Umbilical cord (tissue), 2 donors: ENCODE measurements at places on chromosomes 12 and 14.

DNA sequence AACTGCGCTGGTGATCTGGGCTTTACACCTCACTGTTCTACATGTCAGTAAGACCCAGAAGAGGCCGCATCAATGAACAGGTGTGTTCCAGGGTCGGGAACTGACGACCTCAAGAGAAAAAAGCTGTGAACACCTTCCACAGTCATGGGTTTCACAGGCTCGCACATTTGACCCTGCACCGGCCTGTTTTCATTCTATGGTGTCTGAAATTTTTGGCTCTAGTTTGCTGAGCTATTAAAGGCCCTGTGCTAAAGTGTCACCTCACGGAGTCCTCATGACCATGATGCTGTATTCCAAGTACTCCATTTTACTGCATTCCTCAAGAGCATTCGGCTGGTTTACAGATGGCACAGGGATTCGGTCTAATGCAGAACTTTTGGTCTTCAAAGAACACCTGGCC is 78.9 kb downstream of the KDM2B start:
- no peak for DNase-seq

GRCh38 chr12:107372229-107372658 is 278.9 kb upstream of the CRY1 start:
- no peak for DNase-seq

- DNase-seq = peak; percentile 34
These were observed 653.6 kb downstream of the MED13L start for GRCh38 chr12:115623764-115624334.

- peak; percentile 39 for DNase-seq
These were observed 514.8 kb downstream of the SLC6A15 start for GRCh38 chr12:84397846-84398245.

- peak; percentile 9 for DNase-seq
These were observed 441.6 kb downstream of the CCDC91 start for GRCh38 chr12:28631831-28632230.

DNA sequence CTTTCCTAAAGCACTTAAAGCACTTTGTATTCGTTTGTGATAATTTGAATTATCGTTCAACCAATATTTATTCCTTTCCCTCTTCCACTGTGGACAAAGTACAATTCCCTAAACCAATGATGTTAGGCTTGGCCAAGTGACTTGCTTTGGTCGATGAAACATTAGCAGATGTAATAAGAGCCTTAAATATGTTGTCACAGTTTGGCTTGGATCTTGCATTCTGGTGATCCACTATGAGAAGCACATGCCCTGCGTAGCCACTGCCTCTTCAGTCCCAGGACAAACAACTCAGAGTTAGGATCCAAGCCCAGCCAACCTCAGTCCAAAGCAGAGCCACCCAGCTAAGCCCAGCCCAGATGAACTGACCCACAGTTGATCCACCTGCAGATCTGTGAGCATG is 8.4 kb upstream of the C12orf75 start:
- no peak for DNase-seq

- no peak for DNase-seq
These were observed 74.0 kb downstream of the SNAPC1 start for GRCh38 chr14:61836184-61836583.

DNA sequence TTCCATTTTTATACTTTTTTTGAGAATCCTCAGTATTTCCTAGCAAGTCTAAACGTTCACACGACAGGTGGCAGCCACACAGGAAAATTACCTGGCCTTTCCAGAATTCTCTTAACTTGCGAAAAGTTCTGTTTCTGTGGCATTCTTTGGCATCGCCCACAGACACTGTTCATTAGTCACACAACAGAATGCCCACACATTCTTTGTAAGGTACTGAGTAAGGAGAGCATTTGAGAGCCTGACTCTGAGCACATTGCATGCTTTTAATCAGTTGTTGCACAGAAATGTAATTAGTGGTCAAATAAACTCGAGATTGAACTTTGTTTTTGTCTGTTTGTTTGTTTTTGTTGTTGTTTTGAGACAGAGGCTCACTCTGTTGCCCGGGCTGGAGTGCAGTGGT is 52.4 kb downstream of the LMNTD1 start:
- no peak for DNase-seq

- DNase-seq = no peak
These were observed 23.4 kb upstream of the PRIMA1 start for GRCh38 chr14:93811676-93812075.

DNA sequence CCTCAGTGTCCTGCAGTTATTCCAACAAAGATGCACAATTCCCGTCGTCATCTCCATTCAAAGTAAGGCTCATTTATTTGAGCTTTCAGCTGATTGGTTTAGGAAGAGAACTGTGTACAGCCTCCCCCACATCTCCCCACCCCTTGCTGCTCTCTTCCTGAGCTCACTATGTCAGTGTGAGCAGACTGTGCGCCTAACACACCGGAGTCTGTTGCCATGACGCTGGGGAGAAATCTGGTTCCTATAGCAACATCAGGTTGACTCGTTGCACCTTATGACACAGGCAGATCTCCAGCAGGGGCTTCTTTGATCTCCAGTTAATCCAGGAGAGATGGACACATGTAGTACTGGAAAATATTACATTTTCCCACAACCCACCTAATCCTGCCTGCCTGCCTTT is 319.4 kb downstream of the CACNA1C start:
- DNase-seq = no peak
